ENCODE measurements at places on chromosomes 11 and 22.

- peak; percentile 68 for DNase-seq
These were observed 4.9 kb downstream of the ADORA2A start for GRCh38 chr22:24432059-24432853.

- no peak for DNase-seq
These were observed 13.4 kb downstream of the NFAM1 start for GRCh38 chr22:42418811-42419242.

DNA sequence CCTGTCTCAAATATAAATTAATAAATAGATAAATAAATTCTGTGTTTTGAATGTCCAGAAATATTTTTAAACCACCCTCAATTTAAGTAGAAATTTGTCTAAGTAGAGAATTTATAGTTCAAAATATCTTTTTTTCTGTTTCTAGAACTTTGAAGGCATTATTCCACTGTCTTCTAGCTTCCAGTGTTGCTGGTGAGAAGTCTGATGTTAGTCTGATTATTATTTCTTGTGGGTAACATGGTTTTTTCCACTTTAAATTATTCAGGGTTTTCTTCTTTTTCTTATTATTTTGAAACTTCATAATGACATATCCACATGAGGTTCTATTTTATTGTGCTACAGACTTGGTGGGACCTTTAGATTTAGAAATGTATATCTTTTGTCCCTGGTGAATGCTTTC, 46.4 kb upstream of the HEPHL1 start:
- no peak for DNase-seq

GRCh38 chr11:102119997-102120396, 9.8 kb downstream of the YAP1 start:
- no peak for DNase-seq

DNA sequence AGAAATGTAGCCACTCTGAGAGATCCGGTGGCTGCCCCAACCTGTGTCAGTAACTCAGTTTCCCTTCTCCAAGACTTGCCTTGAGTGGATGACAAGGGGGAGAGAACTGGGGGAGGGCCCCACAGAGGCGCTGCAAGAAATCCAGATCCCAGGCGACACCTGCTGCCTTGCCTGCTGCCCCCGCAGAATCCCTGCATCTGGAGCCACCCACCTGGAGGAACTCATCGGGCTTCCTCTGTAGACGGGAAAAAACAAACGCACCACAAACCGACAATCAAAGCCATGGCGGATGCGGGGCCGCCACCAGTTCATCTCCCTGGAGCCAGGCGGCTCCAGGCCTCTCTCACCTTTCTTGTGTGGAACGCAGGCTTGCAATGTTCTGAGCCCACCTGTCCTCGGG, 40.2 kb downstream of the MACROD1 start:
- DNase-seq, result no peak

DNA sequence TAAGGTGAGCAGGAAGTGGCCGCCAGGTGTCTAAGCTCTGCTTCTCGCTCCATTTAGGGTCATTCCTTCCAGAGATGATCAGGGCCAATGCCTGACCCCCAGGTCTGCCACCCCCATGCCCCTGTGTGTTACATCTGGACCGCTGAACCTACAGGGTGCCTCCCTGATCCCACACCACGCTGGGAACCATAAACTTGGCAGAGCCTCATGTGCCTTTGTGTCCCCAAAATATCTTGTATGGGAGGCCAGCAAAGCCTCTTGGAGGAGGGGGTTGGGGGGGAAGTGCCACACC, 3.7 kb downstream of the TST start:
- no peak for DNase-seq
